CD4-positive, alpha-beta memory T cell (primary cell): ENCODE measurements at places on chromosomes 2 and 18.

- no peak for DNase-seq
- H3K4me1 ChIP-seq = no peaks in the 10 kb centered on the region
- no peaks in the 10 kb centered on the region for H3K27me3 ChIP-seq
- H3K4me3 ChIP-seq = no peak overlapping the region
Observed at GRCh38 chr18:37541517-37541916, 24.1 kb downstream of the CELF4 start.

DNA sequence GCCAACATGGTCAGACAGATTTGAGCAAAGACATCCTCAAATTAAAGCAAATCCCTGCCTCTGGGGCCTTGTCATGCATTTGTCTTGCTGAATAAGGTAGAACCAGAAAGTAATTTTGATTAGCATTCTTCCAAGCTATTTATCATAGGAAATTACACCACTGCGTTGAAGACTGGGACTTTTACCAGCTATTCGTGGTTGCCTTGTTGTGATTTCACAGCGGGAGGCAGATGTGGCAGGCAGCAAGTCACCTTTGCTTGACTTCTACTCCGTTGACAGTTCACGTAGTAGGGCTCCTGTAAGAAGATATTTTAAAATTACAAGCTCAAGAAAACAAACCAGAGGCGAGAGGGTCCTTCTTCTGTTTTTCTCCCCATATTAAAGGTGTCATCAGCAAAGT lies 80.6 kb downstream of the EN1 start:
- no peak for DNase-seq
- H3K4me1 ChIP-seq = no peaks in the 10 kb centered on the region
- H3K27me3 ChIP-seq = no peaks in the 10 kb centered on the region
- no peak overlapping the region for H3K4me3 ChIP-seq

GRCh38 chr2:146461068-146461467 lies 1383.8 kb upstream of the ACVR2A start:
- H3K4me3 ChIP-seq = no peak overlapping the region
- no peak overlapping the region for H3K27ac ChIP-seq
- no peaks in the 10 kb centered on the region for H3K27me3 ChIP-seq
- H3K36me3 ChIP-seq = no peaks in the 10 kb centered on the region

DNA sequence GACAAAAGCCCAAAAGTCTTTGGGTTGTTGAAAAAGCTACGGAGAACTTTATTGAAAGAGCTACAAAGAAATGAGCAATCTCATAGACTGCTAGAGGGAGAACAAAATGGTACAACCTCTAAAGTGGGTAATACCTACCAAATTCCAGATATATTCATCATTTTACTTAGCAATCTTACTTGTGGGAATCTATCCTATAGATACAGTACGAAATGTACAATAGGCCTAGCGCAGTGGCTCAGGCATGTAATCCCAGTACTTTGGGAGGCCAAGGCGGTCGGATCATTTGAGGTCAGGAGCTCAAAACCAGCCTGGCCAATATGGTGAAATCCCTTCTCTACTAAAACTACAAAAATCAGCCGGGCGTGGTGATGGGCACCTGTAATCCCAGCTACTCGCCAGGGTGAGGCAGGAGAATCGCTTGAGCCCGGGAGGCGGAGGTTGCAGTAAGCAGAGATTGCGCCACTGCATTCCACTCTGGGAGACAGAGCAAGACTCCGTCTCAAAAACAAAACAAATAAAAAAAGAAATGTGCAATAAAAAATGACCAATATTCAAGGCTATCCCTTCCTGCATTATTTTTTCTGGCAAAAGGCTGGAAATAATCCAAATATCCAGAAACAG lies 10.1 kb downstream of the EXOC6B start:
- no peak for DNase-seq
- H3K4me1 ChIP-seq = peaks cover 5% of the 10 kb centered on the region
- H3K27me3 ChIP-seq = no peaks in the 10 kb centered on the region
- no peaks in the 10 kb centered on the region for H3K36me3 ChIP-seq
- no peak overlapping the region for H3K27ac ChIP-seq
- H3K4me3 ChIP-seq = no peak overlapping the region

- H3K4me3 ChIP-seq = no peak overlapping the region
- H3K4me1 ChIP-seq = no peaks in the 10 kb centered on the region
- DNase-seq = no peak
Observed at GRCh38 chr18:10304853-10305252, 149.6 kb upstream of the APCDD1 start.

DNA sequence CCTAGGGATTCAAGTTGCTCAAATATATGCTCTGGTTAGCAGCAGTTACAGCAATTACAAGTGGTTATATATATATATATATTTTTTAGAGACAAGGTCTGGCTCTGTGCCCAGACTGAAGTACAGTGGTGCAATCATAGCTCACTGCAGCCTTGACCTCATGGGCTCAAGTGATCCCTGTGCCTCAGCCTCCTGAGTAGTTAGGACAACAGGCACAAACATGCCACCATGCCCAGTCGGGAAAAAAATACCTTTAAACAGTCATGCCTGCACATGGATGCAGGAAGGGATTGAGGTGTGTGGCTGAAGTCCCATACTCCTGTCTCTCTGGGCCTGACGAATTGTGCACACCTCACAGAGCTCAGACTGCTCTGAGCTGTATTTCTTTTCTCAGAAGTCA lies 19.6 kb upstream of the DNAH7 start:
- peaks cover 11% of the 10 kb centered on the region for H3K4me1 ChIP-seq
- no peaks in the 10 kb centered on the region for H3K36me3 ChIP-seq
- no peaks in the 10 kb centered on the region for H3K27me3 ChIP-seq
- H3K4me3 ChIP-seq = no peak overlapping the region
- H3K27ac ChIP-seq = no peak overlapping the region

DNA sequence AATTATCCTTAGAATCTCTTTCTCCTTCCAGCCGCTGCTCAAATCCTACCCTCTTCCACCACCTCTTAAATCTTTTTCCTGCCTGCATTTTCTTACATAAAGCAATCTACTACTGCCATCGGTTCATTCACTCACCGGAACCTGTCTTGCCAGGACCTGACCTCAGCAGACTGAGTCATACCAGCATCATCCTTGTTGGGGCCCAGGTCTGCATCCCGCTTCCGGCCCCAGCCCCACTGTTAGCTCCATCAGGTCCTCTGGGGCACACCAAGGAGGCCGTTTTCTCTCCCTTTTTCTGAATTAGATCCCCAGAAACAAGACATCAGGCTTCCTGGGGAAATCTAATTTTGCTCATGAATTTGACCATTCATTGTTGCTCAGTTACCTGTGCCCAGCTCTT lies 42.7 kb upstream of the TGFA start:
- H3K36me3 ChIP-seq = no peaks in the 10 kb centered on the region
- no peaks in the 10 kb centered on the region for H3K27me3 ChIP-seq
- no peaks in the 10 kb centered on the region for H3K4me1 ChIP-seq
- DNase-seq = no peak
- no peak overlapping the region for H3K4me3 ChIP-seq

- H3K4me3 ChIP-seq = no peak overlapping the region
- H3K4me1 ChIP-seq = no peaks in the 10 kb centered on the region
- DNase-seq = no peak
- H3K36me3 ChIP-seq = no peaks in the 10 kb centered on the region
- no peaks in the 10 kb centered on the region for H3K27me3 ChIP-seq
Observed at GRCh38 chr18:3117493-3118192, 102.1 kb downstream of the MYOM1 start.
